ENCODE measurements at places on chromosomes 12 and 14.
A peak's percentile ranks its signal among the peaks of the same experiment; 100 is the strongest.

GRCh38 chr14:97644365-97644764, 847.2 kb downstream of the VRK1 start:
- peak; percentile 2 for DNase-seq

DNA sequence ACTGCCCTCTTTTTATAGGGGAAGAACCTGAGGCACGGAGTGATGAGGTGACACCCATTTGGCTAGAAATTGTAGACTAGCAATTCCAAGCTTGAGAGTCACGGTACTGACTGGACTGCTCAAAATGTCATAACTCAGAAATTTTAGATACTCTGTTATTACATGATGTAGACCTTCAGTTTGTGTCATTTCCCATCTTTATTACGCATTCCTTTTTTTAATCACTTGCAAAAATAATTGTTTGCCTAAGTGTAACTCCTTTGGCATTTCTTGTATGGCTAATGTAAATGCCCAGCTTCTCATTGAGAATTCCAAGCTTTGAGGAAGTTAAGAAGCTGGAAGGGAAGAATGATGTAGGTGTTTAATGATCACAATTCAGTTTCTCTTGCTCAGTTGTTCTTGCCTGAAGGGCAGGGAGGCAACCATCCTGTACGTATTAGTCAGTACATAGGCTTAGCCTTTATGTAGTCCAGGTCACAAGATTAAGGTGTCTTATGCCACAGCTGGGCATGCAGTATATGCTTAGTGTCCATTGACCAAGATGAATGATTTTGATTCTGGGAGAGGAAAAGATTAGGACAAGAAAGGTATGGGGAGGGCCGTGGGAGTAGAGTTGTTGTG, 68.2 kb upstream of the EVL start:
- no peak for DNase-seq

- DNase-seq = no peak
Observed at GRCh38 chr14:73491256-73492042, 716 bp downstream of the RIOX1 start.

DNA sequence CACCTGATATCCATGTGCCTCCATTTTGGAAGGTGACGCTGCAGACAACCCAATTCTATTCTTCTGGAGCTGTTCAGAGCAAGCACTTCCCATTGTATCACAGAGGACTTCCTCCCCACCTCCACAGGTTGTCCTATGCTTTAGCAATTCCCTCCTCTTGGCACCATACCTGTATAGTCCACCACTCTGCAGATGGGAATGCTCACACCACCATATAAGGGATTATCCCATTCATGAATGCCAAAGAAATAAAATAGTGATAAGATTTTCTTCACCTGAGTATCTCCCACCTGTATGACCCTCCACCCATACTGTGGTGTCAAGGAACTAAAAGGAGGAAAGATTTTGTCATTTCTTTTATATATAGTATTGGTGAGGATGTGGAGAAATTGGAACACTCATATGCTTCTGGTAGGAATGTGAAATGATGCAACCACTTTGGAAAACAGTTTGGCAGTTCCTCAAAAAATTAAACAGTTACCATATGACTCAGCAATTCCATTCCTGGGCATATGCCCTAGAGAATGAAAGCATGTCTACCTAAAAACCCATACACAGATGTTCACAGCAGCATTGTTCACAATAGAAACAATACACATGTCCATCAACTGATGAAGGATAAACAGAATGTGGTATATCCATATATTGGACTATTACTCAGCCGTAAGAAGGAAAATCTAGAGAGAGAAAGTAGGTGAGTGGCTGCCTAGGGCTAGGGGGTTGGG, 75.2 kb downstream of the FIGNL2 start:
- DNase-seq = no peak

GRCh38 chr12:5071496-5071895, 27.8 kb downstream of the KCNA5 start:
- DNase-seq = no peak

DNA sequence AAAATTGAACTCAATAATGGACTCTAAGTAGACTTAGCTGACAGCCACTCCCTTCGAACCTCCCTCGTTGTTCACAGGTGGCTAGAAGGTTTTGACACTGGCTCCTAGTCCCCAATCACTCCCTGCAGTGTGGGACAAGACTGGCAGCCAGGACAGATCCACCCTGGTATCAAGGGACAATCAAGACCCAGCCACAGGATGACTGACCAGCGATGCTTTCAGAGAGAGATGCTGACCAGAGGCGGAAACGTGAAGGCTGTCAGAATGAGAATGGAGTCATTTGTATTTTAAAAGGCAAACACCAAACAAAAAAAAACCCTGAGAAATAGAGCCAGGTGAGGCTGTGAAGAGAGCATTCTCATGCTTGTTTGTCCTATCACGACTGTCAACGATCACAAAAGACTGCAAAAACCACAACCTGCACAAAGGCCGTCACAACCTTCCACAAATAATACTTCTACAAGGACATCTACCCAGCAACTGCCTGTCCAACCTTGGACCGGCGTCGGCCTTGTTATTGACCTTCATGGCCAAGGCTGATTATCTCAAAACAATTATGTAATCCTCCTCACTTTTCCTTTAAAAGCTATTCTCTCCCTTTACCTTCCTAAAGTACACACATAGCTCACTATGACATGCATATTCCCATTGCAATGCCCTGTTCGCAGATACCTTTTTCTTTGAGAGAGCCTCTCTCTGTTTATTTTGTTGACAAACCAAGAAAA, 13.2 kb downstream of the EIF5 start:
- no peak for DNase-seq

DNA sequence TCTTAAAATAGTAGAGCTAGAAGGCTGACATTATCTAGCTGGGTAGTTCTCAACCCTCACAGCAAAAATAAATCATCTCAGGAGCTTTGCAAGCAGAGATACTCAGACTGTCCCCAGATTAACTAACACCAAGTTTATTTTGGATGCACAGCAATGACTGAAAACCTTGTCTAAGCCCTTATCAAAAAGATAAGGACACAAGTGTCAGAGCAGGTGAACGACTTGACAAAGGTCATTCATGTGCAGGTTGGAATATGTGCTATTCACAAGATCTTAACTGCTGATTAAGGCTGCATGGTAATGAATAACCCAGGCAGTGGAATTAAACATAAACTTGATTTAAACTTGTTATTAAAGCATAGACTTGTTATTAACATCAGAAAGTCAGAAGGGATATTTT, 246.6 kb downstream of the BTG1 start:
- DNase-seq = no peak

DNA sequence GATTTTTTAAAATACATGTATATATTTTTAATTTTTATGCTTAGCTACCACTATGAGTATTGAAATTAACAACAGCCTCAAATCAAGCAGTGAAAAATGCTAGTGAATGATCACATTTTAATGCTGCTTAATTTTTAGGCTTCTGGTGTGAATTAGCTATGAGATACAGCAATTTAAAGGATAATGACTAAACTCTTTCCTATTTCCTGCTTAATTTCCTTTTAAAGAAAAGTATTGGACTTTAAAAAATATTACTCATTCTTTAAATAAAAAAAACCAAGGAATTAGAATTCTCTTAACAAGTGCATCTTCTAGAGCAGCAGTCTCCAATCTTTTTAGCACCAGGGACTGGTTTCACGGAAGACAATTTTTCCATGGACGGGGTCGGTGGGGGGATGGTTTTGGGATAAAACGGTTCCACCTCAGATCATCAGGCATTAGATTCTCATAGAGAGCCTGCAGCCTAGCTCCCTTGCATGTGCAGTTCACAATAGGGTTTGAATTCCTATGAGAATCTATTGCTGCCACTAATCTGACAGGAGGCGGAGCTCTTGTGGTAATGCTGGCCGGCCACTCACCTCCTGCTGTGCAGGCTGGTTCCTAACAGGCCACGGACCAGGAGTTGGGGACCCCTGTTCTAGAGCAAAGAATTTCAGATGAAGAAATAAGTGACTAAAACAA, 18.6 kb upstream of the NTN4 start:
- DNase-seq = no peak

GRCh38 chr12:107349008-107349747, 255.8 kb upstream of the CRY1 start:
- peak; percentile 54 for DNase-seq

GRCh38 chr12:116761499-116761898, 23.4 kb downstream of the RNFT2 start:
- no peak for DNase-seq

- DNase-seq = no peak
Observed at GRCh38 chr12:123529686-123530085, 3.8 kb downstream of the RILPL1 start.

DNA sequence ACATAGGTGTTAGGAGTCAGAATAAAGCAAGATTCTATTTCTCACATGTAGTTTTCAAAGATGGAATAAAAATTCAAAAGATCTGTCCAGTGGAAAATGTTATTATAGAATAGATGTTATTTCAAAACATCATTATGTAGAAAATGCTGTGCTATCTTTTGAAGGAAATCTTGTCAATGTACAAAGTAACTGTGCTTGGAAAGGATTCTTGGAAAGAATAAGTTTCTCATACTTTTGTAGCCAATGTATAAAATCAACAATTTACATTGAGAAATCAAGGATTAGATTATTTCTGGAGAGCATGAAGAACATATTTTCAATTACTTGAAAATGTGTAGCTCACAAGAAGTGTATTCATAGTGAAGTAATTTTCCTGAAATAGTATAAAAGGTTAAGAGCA, 532.5 kb upstream of the MGAT4C start:
- no peak for DNase-seq

DNA sequence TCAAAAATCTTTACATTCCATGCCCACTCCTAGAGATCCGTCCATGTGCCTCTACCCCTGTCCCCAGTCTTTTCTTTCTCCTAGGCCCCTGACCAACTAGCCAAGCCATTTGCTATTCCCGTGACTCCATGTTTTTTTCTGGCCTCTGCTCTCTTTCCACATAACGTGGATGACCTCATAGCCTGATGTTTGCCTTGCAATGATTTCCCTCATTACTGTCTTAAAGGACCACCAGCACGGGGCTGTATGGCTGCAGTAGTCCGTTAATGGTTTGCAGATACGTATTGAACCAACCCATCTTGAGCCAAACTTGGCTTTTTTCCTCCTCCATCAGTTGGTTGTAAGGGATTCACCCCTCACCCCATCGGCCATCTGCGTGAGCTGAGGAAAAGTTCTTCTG, 226.0 kb downstream of the PCNX1 start:
- no peak for DNase-seq
